ENCODE measurements at places on chromosomes 11 and 22.

DNA sequence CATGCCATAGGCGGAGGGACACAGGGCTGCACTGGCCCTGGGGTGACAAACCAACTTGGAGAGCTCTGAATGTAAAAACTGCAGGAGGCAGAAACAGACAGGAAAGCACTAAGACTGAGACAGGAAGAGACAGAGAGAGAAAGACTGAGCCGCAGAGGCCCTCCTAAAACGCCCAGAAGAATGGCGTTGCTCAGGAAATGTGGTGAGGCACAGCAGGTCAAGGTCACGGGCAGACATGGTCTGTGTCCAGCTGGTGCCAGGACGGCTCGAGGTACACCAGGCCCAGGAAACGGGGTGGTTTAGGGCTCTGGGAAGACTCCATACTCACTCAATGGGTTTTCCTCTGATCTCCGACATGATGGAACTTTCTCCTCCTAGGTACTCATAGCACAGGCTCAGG, 29.1 kb downstream of the MAFF start:
- DNase-seq, result no peak

GRCh38 chr11:47270331-47271271, 668 bp downstream of the MADD start:
- DNase-seq, result no peak

GRCh38 chr11:70502677-70503467, 104.5 kb downstream of the CTTN start:
- DNase-seq, result peak; percentile 34

- peak; percentile 93 for DNase-seq
Measured at GRCh38 chr11:20310137-20310536, 53.4 kb upstream of the HTATIP2 start.

GRCh38 chr11:69153661-69154060, 2.1 kb upstream of the SMIM38 start:
- DNase-seq, result no peak

DNA sequence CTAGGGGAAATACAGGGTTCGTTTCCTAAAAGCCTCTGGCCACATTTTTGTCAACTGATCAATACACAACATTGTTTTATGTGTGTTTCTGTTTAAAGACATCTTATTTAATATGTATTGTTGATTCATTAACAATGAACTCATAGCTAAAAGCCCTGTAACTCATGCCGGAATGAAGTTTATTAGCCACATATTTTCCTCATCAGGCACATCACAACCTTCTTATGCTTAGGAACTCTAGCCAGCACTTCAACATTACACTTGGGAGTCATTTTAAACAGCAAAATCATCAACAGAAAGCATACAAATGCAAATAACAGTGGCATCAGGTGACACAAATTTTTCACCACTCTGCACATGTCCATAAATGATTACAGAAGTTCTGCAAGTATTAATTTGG, 15.1 kb upstream of the BLID start:
- DNase-seq, result no peak

GRCh38 chr22:29780748-29781676, 13.8 kb downstream of the UQCR10 start:
- DNase-seq, result peak; percentile 51

- DNase-seq, result no peak
Measured at GRCh38 chr22:50171319-50171964, 911 bp downstream of the PANX2 start.

- no peak for DNase-seq
Measured at GRCh38 chr22:28348613-28349609, 330.7 kb downstream of the TTC28 start.

DNA sequence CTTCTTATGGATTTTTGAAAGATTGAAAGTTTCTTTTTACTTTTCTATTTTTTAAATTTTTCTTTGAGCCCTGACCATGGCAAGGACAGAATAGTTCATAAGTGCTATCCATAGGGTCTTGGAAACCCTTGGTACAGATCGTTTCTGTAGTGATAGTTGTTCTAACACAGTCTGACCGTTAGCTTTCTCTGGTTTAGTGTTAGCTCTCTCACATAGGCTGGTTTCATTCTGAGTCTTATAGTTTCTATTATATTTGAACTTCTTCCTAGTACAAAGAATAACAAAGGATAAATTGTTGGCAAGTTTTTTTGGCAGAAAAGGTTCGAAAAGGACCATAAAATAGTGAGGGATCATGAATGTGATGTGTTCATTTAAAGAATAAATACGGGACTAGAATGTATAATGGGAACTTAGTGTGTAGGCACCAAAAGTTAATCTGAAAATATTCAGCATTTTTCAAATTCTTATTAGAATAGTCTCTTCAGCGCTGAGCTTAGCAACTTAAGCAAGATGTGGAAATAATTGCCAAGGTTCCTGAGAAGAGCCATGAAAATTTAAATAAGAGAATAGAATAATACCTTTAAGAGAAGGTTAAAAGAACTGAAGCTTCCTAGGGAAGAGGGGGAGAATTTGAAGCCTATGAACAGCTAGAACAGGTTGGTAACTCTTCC, 24.1 kb downstream of the FDX1 start:
- DNase-seq, result no peak

- no peak for DNase-seq
Measured at GRCh38 chr11:40273192-40273732, 1186.2 kb downstream of the LRRC4C start.

GRCh38 chr11:79437981-79438630, 2.7 kb downstream of the TENM4 start:
- no peak for DNase-seq

GRCh38 chr22:50701428-50702154, 29.0 kb downstream of the SHANK3 start:
- DNase-seq, result no peak

- DNase-seq, result no peak
Measured at GRCh38 chr22:47061226-47061625, 298.8 kb downstream of the TBC1D22A start.

GRCh38 chr11:44774731-44775130, 48.0 kb downstream of the TSPAN18 start:
- DNase-seq, result no peak

DNA sequence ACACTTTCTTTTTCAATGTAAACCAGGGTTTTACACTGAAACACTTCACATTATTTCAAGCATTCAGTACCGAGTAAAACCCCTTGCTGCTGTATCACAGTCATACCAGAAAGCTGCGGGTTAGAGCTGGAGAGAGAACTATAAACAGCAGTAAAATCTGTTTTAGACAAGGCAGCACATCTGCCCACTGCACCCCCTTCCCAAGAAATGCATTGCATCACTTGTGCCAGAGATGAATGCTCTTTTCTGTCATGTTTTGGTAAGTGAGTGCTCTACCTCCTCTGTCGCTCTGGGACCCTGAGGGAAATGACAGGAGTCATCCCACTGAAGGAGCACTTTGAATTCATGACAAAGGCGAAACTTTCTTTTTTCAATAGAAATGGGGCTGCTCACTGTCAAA, 107.2 kb downstream of the MAML2 start:
- no peak for DNase-seq

DNA sequence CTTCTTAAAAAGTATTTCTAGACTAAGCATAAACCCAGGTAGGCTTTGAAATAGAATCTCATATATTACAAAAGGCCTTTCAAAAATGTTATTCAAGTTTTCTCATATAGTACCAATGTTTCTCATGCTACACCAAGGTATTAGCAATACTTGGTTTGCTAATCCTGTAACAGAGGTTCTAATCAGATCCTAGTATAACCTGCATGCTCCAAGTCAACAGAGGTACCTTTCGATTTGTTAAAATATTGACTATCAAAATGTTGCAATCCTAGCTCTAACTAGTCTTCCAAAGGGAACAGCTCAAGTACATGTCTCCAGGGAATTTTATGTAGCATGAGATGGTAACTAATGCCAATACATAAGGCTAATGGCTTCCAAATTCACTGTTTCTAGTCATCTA, 98.1 kb upstream of the APOA1 start:
- no peak for DNase-seq

DNA sequence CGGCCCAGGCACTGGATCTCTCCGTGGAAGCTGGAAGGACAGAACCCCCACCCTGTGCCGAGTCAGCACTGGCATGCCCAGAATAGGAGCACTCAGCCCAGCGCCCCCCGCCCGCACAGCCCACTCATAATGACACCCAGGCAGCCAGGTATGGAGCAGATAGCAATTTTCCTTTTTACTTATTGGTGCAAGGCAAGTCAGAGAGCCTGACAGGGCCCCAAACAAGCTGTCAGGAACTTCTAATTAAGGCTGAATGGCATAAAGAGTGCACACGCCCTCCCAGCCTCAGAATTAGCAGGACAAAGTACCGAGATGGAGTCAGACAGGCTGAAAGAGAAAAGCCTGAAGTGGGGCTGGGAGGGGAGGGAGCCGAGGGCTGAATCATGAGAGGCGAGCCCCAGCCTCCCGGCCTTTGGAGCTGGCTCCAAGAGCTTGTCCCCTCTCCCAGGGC, 76.9 kb downstream of the DSCAML1 start:
- peak; percentile 55 for DNase-seq

GRCh38 chr11:554428-555226, 5.9 kb downstream of the LMNTD2 start:
- DNase-seq, result no peak

DNA sequence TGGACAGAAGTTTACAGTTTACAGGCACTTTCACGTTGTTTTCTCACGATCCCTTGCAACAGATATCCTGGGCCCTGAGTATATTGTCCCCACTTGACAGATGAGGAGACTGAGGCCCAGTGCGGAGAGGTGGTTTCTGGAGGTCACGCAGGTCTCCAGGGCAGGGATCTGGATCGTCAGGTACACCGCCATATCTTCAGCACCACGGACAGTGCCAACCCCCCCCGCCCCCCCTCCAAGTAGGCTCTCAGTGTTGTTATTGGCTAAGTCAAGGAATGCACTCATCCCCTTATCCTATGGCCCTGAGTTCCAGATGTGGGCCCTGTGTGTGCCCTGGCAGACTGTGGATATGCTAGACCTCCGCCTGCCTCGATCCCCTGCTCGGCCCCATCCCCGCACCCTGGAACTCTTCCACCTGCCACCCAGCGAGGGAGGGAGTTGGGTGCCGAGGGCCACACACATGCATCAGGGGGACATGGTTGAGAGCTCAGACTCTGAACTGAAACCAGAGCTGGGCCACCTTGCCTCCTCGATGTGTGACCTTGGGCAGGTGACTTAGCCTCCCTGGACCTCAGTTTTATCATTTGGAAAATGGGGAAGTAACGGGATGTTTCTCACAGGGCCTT, 37.5 kb downstream of the MPPED1 start:
- DNase-seq, result no peak

DNA sequence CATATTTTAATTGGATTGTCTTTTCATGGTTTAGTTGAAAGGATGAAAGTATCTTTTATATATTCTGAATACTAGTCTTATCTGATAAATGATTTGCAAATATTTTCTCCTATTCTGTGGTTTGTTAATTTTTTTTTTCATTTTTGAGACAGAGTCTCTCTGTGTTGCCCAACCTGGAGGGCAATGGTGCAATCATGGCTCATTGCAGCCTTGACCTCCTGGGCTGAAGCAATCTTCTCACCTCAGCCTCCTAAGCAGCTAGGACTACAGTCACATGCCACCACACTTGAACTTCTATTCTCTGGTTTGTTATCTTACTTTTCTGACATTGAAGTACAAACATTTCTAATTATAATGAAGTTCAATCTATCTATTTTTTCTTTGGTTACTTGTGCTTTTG, 30.0 kb upstream of the FAR1 start:
- no peak for DNase-seq

DNA sequence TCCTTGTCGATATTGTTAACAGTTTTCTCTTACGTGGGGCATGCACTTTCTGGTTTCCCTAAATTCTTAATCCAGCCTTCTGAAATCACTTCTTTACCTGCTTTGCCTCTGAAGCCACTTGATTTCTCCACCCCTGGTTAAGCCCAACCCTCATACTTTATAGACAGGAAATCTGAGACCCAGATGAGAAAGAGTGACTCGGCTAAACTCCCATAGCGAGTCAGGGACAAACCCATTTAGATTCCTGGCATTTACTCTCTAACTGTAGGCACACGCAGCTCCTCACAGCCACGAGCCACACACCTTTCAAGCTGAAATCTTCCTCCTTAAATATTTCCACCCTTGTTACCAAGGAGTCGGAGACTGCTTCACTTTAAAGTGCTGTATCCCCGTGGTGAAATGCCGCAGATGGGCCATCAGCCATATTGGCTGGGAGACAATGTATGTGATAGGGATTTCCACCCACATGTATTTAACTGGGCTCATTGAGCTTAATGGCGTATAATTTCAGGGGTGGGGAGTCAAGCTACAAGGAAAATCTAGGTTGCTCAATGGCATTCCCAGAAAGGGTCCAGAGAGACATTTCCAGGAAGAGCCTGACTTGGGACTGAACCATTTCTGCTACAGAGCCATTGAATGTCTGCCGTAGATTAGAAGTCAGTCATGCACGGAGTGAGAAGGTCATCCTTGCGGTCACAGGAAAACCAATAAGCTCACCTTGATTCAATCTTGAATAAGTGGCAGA, 49.9 kb upstream of the GRK3 start:
- no peak for DNase-seq

DNA sequence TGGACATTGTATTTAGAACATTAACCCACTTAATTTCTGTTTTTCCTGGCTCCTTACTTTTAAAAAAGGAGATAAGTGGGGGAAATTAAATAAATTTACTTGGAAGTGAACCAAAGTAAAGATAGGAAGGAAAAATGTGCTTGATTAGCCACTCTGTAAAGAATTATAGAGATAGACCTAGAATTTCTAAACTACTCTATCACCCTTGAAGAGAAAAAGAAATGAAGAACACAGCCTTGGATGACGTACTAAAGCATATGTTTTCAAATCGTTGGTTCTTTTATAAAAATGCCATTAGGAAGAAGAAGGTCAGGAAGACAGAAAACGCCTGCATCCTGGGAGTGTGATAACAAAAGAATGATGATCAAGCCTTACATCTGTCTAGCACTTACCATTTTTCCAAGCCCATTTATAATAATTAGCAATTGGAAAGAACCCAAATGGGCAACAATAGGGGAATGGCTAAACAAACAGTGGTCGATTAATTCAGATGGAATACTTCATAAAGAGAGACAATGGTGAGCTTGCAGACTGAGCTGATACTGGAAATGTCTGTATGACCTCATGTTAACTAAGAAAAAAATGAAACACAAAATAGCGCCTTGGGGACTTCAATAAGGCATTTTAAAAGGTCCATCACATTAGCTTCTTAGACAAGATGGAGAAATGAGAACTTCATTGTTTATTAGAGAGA, 81.0 kb upstream of the LRRC55 start:
- no peak for DNase-seq

- no peak for DNase-seq
Measured at GRCh38 chr22:37609240-37610152, 862 bp downstream of the GGA1 start.

- no peak for DNase-seq
Measured at GRCh38 chr11:17457396-17458173, 19.1 kb downstream of the ABCC8 start.
